CD4-positive, alpha-beta memory T cell (primary cell): ENCODE measurements at places on chromosomes 5 and 9.

DNA sequence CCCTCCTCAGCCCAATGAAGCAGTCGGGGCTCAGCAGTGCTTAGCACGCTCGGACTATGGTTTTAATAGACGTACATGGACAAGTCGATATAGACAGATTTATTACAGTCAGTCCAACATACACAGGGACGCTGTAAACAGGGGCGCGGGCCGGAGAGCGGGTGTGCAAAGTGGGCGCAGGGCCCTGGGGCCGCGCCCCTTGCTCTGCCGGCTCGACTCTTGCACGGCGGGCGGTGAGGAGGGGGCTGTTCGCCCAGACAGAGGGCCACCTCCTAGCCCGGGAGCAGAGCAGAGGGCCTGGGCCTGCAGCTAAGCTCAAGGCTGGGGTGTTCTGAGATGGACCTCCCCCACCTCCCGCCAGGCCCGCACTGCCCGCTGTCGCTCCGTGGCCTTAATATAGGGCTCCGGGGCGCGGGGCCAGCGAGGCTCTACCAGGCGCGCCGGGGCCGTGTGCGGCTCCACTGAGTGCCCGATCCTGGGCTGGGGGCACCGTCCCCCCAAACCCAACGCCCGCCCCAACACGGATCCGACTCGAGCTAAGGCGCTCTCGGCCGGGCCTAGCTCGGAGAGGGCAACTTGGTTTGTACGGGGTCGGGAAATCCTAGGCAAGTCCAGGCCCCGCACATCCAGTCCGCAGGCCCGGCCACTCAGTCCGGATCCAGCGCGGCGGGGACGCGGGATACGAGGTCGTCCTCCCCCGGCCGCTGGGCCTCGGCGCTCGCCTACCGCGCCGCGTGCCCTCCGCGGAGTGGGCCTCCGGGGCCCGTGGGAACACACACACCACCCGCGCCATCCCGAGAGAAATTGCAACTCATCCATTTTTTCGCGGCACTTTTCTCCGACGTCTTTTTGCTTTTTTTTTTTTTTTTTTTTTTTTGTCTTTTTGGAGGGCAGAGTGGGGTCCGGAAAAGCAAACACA lies 6.1 kb downstream of the PITX1 start:
- no peak for DNase-seq

DNA sequence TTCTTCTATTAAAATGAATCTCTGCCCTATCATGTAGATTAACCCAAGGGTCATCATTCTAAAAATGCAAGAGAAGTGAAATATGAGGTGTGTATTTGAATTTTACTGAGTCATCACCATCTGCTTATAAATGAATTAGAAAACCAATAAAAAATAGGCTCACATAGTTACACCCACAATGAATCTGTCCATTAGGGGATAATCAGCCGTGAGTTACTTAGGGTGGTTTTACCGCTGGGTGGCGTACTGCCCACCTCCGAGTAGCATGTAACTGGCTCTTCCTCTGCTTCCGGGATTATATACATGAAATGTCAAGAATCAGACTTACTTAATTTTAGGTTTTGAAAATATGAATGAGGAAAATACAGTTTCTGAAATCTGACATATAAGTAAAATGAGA lies 332.9 kb upstream of the CCNG1 start:
- no peak for DNase-seq

DNA sequence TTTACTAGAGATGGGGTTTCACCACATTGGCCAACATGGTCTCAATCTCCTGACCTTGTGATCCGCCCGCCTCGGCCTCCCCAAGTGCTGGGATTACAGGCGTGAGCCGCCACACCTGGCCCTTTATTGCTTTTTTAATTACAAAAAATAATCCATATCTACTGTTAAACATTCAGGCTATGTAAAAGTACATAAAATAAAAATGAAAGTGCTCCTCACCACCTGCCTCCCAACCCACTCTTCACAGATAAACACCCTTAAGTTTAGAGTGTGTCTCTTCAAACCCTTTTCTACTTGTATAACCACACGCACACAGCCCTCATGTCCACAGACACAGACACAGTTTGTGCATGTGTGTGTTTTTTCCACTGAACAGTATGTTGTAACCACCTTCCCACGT lies 16.7 kb downstream of the TSC1 start:
- DNase-seq, result no peak

DNA sequence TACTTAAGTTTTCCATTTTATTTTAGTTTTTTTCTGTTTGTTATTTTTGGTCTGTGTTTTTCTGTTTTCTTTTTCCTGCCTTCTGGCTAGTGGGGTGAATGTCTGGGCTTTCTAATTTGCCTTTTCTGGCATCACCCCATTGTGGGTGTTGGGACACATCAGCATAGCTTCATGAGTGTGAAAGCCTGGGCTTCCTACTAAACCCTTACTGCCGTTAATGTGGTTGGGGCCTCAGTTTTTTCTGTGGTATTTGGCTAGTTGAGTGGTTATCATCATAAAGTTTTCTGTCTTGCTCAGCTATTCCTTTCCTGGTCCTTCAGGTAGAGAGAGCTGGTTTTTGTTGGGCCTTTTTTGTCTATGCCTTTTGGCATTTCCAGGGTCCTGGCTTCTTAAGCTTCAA lies 21.4 kb downstream of the C5orf47 start:
- no peak for DNase-seq

DNA sequence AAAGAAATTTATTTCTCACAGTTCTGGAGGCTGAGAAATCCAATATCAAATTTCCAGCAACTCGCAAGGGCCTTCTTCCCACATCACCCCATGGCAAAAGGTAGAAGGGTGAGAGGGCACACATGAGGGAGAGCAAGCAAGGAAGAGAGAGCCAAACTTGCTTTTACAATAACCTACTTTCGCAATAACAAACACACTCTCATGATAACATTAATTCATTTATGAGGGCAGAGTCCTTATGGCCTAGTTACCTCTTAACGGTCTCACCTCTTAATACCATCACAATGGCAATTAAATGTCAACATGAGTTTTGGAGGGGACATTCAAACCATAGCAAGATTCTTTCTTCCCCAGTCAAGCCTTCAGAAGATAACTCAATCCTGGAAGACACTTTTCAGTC lies 11.6 kb upstream of the HRH2 start:
- DNase-seq, result no peak

GRCh38 chr9:92966518-92966800 lies 19.1 kb downstream of the FGD3 start:
- DNase-seq, result no peak

DNA sequence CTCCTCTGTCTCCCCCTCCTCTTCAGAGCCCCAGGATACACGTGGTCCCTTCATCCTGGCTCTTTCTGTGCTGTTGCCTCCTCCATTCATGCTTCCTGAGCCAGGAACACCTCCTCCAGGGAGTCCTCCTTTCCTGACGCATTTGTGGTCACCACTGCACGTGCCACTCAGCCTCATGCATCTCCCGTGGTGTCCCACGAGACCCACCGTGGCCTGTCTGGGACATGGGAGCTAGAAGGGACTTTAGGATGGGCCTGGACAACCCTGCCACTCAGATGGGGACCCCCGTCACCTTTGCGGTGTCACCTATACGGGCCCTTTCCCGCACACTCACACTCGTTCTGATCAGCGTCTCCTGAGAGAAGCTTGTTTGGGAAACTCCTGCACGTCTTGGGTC lies 6.7 kb downstream of the GLIPR2 start:
- DNase-seq, result no peak

GRCh38 chr9:136254381-136255165 lies 9.0 kb upstream of the QSOX2 start:
- no peak for DNase-seq

- DNase-seq, result peak; percentile 65
Measured at GRCh38 chr5:1801222-1801966, at the start of gene NDUFS6. NDUFS6 (plus strand) TSS chr5:1801407; CDS start chr5:1801418, 11 bp downstream.
